NCI-H748 treated with DMSO at 0.1 percent for 48 hours (cell line): ENCODE measurements at places on chromosomes 16 and 17.
A peak's percentile ranks its signal among the peaks of the same experiment; 100 is the strongest.

DNA sequence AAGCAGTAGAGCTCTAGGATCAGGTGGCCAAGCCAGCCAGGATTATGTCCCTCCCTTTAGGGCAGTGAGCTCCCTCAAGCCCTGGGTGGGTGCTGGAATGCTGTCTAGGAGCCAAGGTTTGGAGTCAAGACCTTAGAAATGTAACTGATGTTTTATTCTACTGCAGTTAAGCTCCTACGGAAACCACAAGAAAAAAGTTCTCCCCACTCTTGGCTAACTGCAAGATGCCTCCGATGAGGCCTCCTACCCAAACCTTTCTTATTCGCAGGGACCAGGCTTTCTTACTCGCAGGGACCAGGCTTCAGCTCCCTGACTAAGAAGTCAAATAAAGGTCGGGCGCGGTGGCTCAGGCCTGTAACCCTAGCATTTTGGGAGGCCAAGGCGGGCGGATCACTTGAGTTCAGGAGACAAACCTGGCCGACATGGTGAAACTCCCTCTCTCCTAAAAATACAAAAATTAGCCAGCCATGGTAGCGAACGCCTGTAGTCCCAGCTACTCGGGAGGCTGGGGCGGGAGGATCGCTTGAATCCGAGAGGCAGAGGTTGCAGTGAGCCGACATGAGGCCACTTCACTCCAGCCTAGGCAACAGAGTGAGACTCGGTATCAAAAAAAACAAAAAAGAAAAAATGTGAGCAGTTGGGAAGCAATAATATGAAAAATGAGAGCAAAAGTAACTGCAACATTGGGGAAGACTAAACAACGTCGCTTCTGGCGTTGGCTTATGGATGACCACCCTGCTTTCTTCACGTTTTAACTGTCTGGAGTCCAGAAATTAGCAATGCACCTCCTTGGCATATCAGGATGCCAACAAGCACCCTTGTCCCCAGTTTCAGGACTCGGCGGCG, 31.7 kb upstream of the ARL4D start:
- no peak for DNase-seq

DNA sequence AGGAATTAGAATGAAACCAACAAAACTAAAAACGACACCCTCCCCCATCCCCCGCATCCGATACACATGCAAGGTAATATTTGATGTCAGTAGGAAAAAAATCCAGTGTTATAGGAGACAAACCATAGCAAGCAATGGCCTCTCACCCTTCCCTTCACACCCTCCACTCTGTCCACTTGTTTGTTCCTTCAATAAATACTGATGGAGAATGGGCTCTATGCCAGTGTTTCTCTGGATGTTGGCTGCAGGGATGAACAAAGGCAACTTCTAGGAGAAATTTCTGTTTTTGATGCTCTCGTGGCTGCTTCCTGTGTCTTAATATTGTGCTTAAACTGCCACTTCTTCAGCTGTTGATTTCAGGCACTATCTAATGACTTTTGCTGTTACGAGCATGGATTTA, 98.8 kb downstream of the WWOX start:
- peak; percentile 7 for DNase-seq

- DNase-seq: no peak
These were observed 22.8 kb downstream of the CCDC102A start for GRCh38 chr16:57513371-57514102.

GRCh38 chr17:57955183-57955931, at the start of gene CUEDC1:
TSS of gene CUEDC1 (minus strand) at chr17:57955412. CDS start at chr17:57885564, 69,848 bp downstream.
- DNase-seq: peak; percentile 36

DNA sequence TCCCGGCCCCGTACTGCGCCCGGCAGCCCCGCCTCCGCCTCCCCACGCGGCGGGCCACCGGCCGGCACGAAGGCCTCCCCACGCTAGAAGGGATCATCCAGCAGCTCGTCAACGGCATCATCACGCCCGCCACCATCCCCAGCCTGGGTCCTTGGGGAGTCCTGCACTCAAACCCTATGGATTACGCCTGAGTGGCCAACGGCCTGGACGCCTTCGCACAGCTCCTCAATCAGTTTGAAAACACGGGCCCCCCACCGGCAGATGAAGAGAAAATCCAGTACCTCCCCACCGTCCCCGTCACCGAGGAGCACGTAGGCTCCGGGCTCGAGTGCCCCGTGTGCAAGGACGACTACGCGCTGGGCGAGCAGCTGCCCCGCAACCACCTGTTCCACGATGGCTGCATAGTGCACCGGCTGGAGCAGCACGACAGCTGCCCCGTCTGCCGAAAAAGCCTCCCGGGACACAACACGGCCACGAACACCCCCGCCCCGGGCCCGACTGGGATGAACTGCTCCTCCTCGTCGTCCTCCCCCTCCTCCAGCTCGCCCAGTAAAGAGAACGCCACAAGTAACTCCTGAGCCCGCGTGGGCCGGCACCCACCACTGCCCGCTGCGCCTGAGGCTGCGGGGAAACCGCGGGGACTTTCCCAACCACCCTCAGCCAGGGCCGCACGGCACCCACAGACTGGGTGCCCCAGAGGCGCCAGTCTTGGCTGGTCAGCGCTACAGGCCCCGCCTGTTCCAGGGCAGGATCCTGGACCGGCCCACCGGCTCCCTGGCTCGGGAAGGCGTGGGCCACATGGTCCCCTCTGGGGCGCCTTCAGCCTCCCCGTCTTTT, 39.0 kb upstream of the AKAP1 start:
- DNase-seq: no peak

- DNase-seq: peak; percentile 20
These were observed 17.6 kb downstream of the HIGD1B start for GRCh38 chr17:44865231-44865660.

DNA sequence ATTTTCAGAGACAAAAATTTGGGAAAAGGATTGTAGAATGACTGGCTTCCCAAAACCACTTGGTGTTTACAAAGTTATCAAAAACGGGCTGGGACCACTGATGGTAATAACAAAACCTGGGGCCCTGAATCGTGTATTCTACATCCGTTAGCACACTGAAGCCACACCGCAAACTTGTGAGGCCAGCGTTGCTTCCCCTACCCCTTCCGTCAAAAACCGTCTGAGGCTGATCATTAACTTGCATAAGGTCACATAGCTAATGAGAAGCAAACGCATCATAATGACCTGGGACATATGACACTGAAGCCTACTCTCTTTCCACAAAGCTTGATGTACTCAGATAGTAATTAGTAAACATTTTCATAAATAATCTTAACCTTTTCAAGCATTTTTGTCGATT, 704.3 kb downstream of the MAF start:
- DNase-seq: no peak

DNA sequence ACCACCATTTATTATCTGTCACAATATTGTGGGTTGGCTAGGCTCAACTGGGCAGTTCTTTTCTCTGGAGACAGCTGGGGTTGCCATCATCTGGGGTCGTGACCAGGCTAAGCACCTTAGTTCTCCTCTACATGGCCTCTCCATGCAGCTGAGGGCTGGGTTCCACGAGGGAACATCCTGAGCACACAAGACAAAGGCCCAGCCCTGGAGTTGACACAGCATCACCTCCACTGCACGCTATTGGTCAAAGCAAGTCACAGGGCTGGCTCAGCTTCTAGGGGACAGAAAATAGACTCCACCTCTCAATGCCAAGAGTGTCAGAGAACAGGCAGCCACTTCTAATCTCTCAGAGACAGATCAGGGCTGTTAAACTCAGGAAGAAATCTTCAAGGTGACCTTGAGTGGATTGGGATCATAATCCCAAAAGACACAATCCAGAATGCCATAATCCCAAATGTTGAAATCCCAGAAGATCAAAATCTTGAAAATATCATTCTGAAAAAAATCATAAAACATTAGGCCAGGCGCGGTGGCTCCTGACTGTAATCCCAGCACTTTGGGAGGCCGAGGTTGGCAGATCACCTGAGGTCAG, 13.0 kb upstream of the USP10 start:
- DNase-seq: no peak

DNA sequence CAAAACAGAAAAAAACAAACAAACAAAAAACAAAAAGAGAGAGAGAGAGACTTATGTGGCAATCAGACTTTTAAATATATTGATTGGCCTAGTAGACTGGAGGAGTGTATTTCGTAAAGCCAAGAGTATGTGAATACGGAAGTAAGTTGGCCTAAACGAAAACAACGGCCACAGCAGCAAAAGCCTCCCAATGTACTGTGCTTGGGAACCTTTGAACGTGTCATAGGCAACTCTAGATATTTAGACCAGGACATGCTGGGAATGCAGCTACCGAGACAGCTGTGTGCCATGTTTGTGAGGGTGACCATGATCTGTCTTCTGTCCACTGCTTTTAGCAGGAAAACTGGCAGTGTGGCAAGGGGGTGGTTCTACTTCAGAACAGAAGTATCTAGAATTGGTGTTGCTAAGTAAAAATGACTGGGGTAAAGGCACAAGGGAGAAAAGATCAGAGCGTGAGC, 7.4 kb downstream of the MAF start:
- DNase-seq: no peak

- no peak for DNase-seq
These were observed 447.3 kb downstream of the HS3ST3B1 start for GRCh38 chr17:14748036-14748710.

GRCh38 chr17:1693339-1693738, 8.7 kb upstream of the PRPF8 start:
- no peak for DNase-seq
